ENCODE measurements at places on chromosomes 6 and 20.

DNA sequence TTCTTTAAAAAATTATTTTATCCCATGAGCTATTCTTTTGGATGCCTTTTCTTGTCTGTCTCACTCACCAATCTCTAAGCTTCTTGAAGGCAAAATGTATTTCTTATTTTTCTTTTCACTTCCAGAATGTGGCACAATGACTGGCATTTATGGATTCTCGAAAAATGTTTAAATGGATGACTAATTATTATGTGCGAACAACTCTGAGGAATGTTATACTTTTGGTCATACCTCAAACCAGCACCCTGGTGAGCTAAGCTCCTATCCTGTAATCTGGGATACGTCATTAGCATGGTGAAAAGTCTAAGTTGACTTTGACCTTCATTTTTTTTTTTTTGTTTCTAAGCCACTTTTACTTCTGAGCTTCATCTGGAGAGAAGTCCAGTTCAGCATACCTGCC is 214.0 kb upstream of the CEP162 start:
- DNase-seq: no peak

DNA sequence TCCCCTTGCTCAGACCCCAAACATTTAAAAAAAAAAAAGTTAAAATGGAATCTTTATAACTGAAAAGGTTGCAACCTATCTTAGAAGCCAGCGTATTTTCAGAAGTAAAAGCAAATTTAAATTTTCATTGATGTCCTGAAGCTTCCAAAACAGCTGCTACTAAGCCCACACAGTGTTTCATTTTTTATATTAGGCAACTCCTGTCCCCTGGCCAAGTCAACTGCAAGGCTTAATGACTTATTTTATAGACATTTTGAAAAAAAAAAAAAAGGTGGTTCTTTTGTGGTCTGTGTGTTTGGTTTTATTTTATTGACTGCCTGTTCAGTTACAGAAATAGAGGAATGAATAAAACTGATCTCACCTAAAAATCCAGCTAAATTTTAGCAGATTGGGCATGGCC is 13.0 kb downstream of the CFAP61 start:
- DNase-seq: no peak

GRCh38 chr6:27254566-27254965 is 7.1 kb downstream of the PRSS16 start:
- no peak for DNase-seq

DNA sequence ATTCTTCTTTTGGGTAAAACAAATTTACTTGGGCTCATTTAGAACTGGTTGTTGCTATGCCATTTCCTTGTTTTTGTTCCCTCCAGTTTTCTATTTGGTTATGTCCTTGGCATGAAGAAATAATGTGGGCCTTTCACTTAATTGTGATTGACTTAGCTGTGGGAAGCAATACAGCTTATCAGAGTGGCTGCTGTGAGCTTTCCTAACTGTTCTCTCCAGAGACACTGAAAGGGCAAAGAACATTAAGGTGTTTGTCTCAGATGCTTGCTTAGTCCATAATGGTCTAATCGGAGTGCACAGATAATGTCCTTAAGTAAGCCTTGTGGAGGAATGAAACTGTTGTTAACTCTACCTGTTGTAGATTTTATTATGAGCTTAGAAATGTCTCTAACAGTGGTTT is 56.6 kb downstream of the SH3BGRL2 start:
- DNase-seq: no peak

DNA sequence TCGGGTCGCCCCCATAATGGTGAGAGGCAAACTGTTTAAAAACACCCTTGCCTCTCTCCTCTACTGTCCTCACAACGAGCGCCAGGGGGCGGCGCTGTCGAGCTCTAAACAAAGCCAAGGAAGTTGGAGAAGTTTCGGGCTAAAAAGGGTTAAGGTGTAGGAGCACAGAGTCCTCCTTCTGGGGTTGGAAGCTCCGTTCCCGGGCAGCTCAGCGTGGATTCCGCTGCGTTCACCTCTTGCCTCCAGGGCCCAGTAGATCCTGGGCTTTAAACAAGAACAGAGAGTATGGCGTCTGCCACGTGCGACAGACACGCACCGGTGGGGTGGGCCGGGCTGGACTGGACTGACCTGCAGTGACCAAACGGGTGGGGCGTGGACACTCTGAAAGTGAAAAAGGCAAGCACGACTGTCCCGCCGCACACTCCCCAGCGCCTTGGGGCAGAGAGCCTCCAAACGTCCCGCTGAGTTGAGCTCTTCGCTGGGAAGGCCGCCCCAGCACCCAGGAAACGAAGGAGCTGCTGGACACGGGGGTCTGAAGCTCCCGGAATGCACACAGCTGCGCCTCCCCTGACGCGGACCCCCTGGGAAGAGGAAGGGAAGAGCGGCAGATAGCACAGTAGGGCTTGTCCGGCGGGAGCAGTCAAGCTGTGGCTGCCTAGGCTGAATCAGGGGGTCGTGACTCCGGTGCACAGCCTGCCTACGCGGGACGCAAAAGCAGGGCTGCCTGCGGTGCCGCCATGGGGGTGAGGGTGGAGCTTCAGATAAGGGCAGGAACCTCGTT is 1.6 kb upstream of the THBD start:
- DNase-seq: no peak

- no peak for DNase-seq
Observed at GRCh38 chr6:38738261-38738660, 23.1 kb downstream of the DNAH8 start.

DNA sequence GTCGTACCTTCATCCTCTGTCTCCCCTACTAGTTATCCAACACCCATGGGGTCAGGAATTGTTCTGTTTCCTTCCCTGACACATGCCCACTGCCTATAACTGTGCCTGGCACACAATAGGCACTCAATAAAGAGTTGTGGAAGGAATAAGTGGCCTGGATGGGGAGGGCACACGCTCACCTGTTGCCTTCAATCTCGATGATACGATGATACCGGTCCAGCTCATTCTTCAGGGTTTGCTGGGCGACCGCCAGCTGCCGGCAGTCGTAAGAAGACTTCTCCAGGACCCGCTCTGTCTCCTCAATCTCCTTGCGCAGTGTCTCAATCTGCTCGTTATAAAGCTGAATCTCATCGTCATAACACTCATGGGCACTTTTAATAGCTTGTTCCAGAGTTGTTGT is 32.5 kb downstream of the BFSP1 start:
- DNase-seq: no peak

- DNase-seq: no peak
Observed at GRCh38 chr20:32945710-32946221, 58.5 kb downstream of the SUN5 start.

- no peak for DNase-seq
Observed at GRCh38 chr20:34089655-34090345, 22.2 kb downstream of the EIF2S2 start.

DNA sequence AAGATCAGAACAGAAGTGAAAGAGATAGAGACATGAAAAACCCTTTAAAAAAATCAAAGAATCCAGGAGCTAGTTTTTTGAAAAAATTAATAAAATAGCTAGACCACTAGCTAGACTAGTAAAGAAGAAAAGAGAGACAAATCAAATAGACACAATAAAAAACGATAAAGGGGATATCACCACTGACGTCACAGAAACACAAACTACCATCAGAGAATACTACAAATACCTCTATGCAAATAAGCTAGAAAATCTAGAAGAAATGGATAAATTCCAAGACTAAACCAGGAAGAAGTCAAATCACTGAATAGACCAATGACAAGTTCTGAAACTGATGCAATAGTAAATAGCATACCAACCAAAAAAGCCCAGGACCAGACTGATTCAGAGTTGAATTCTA is 29.6 kb upstream of the SENP6 start:
- DNase-seq: no peak

DNA sequence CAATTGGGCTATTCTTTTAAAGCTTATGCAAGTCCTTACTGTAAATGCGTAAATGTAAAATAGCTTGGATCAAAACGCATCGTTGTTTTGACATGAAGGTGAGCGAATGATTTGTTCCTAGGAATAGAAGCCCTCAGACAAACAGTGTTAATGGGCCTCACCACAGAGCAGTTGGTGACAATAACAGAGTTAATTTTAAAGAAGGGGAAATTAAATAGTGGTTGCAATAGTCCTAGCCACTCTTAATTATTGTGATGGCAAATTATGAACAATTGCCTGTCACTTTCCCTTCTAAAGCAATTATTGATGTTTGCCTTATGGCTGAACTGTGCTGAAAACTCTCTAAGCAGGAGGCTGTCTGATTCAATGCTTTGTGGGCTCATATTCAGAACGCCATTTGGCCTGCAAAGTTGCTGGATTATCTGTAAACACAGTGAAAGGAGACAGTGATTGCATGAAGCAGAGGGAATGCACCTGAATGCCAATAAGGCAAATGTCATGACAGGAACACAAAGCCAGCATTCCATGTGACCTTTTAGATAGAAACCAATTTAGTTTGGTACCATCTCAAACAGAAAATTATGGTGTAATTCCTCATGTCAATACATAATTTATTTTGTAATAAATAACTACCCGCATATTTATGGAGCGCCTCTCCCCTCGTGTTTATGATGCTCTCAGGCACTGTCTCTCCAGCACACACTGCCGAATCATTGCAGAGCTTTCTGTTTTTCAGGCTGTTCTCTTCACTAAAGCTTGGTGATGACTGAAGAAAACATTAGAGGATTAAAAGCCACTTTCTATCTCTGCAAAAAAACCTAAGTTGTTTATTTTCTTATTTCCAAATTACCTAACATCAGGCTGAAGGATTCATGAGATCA is 387.5 kb downstream of the HACE1 start:
- no peak for DNase-seq

GRCh38 chr6:41373627-41373918 is 38.2 kb downstream of the NCR2 start:
- DNase-seq: no peak

GRCh38 chr20:16301986-16302385 is 271.3 kb downstream of the KIF16B start:
- DNase-seq: no peak

GRCh38 chr20:49973981-49974380 is 8.8 kb upstream of the SNAI1 start:
- no peak for DNase-seq

- no peak for DNase-seq
Observed at GRCh38 chr6:42532038-42532669, 31.7 kb upstream of the UBR2 start.

DNA sequence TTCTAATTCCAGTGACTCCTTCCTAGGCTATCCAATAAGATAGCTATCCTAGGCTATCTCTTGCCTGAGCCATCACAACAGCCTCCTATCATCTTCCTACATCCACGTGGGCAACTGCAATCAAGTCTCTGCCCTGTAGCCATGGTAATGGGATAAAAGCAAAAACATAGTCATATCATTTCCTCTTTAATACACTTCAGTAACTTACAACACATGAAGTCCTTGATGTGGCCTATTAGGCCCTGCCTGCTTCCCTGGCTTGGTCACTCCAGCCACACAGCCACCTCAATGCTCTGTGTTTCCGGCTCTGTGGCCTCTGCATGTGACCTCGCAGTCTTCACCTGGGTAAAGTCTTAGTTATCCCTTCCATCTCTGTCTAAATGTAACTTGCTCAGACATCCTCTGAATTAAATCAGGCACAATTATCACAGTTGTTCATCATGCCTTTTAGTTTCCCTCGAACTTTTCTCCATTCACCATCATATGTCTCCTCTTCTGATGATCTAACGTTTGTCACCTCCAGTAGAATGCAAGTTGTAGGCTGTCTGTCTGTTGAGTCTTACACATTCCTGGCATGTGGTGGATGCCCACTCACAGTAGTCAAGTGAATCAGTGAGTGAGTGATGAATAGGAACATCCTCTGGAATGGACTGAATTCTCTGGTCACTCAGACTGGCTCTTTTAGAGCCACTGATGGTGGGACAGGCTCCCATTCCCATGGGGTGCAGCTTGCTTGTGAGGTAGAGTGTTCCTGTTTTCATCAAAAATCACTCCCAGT is 229.4 kb downstream of the TBC1D7 start:
- DNase-seq: no peak

DNA sequence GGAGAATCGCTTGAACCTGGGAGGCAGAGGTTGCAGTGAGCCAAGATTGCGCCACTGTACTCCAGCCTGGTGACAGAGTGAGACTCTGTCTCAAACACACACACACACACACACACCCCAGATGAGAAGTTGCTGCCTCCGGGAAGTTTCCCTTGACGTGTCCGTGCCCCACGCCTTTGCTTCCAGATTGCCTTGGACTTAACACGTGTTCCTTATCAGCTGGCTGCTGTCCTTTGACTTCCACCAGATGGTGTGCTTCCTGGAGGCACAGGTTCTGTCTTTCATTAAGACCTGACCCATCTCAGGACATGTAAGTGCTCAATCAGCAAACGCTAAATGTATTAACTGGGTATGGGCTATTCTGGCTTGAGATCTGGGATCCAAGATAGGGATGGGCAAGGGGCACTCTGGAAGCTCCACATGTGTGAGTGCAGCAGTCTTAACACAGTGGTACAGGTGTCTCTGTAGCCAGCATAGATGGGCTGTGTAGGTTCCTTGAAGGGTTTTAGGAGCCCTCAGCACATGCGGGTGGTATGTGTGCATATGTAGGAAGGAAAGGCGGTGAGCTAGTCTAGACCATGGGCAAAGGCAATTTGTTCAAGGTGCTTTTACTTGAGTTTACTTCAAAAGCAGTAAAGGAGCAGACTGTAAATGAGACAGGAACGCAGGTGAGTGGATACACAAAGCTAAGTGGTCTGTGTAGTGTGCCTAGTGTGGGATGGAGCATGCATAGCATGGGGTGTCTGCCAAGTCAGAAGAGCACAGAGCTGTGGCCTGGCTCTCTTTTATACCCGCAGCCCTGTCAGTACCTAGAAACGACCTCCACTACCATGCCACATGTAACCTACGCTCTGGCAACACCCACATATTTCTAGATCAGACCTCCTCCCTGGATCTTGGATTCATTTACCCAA is 11.6 kb downstream of the PIGT start:
- DNase-seq: no peak

DNA sequence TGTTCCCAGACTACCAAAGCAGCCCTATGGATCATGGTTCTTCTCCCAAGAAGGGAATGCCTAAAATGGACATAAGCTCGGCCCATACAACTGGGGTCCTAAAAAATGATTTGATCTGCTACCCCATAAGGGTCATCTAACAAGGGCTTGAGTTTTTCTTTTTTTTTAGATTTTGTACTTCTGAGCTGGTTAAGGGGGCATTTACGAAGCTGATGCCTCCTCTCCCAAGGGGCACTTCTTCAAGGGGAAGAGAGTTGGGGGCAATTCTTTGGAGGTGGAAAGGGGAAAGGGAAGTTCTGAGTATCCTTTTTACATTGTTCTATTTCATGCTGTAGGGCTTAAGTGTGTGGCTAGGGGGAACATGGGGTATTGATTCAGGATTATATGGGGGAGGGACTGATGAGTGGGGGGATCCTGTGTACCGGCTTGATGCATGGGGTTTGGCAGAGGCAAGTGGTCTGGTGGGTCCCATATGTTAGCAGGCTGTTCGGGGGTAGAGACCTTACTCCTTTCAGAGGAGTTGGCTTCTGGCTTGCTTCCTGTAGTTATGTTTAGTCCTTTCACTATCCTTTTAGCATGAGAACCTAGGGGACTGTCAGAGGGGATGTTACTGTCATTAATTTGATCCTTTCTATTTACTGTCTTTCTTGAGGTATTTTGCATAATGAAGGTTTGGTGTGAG is 8.1 kb upstream of the ZNFX1 start:
- DNase-seq: no peak

DNA sequence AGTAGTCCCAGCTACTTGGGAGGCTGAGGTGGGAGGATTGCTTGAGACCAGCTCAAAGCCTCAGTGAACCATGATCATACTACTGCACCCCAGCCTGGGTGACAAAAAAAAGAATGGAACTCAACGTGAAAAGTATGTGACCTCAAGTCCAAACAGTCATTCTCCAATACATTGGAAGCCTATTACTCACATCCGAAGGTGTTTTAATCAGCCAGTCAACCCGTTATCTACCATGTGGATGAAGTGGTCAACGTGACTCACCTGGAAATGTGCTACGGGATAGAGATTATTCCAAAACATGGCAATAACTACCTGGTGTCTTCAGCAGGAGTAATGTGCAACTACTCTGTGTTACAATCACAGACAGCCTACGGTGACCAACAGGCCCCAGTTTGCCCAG is 85.8 kb upstream of the TOP1 start:
- no peak for DNase-seq

Data from stimulated activated CD8-positive, alpha-beta memory T cell treated with anti-CD3 and anti-CD28 coated beads, Interleukin-7, amount 100 ng/mL, for 24 hours (primary cell).